Diencephalon (tissue), 1 donor: ENCODE measurements at places on chromosomes 7 and 10. TPM values are rescaled to one million over a fixed set of nuclear protein-coding genes. Genes with fewer than 3 reads are reported as not detected.

Gene KEL
- 2.5 TPM for total RNA-seq

Gene AKR1E2
- total RNA-seq = 74.0 TPM

Gene CALML3
- total RNA-seq = 0.69 TPM

Gene CCDC172
- total RNA-seq = not detected

Gene VAX1
- 4.6 TPM for total RNA-seq

Gene NRAP
- 0.23 TPM for total RNA-seq

Gene DDC
- total RNA-seq = 4.8 TPM

Gene STAG3
- 0.69 TPM for total RNA-seq

Gene LEP
- total RNA-seq = not detected

Gene OR2A2
- not detected for total RNA-seq

Gene CLRN3
- not detected for total RNA-seq

Gene CAMK2B
- total RNA-seq = 112 TPM

Gene CUL2
- total RNA-seq = 46.1 TPM

Gene GPNMB
- 7.2 TPM for total RNA-seq

Gene FFAR4
- total RNA-seq = 1.2 TPM

Gene GHRHR
- 2.8 TPM for total RNA-seq

Gene OR6V1
- not detected for total RNA-seq

Gene MAT1A
- total RNA-seq = not detected

Gene TFPI2
- 0.92 TPM for total RNA-seq

Gene KIF11
- 12.0 TPM for total RNA-seq

Gene ACSM6
- total RNA-seq = not detected

Gene TRIM4
- total RNA-seq = 12.5 TPM

Gene PRSS37
- not detected for total RNA-seq

Gene CYP17A1
- total RNA-seq = not detected

Gene OPALIN
- total RNA-seq = not detected

Gene AKR1C2
- total RNA-seq = 21.2 TPM

Gene PKD1L1
- total RNA-seq = 0.92 TPM

Gene FAS
- 2.5 TPM for total RNA-seq

Gene PNLIP
- total RNA-seq = not detected

Gene UBE2D1
- 51.9 TPM for total RNA-seq

Gene HOXA7
- not detected for total RNA-seq

Gene CYP3A7
- not detected for total RNA-seq

Gene PITX3
- total RNA-seq = 0.69 TPM
